ENCODE measurements at places on chromosomes 7 and 10. TPM values are rescaled to one million over a fixed set of nuclear protein-coding genes. Genes with fewer than 3 reads are reported as not detected.

- DNase-seq = no peak
These were observed 1061.1 kb upstream of the AUTS2 start for GRCh38 chr7:68537051-68537773.

GRCh38 chr10:110387983-110388686, 83.4 kb upstream of the SMNDC1 start:
- DNase-seq = peak; percentile 33

- DNase-seq = no peak
These were observed 192.2 kb upstream of the RHOBTB1 start for GRCh38 chr10:61136139-61136538.

DNA sequence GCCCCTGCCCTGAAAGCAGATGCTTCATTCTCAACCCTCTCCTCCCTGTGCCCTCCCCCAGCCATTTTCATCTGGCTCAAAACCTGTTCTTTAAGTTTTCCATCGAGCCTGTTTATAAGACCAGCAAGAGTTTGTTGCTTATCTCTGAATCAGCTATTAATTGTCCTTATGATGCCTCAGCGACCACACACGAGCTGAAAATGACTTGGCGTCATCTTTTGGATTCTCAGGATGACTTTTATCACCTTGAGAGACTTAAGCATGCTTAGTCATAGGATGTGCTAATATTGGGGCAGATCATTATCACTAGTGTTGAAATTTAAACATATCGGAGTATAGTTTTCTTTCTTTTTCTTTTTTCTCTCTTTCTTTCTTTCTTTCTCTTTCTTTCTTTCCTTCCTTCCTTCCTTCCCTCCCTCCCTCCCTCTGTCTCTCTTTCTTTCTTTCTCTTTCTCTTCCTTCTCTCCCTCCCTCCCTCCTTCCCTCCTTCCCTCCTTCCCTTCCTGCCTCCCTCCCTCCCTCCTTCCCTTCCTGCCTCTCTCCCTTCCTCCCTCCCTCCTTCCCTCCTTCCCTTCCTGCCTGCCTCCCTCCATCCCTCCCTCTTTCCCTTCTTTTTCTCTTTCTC, 184.5 kb downstream of the PHTF2 start:
- DNase-seq = no peak

GRCh38 chr10:132184816-132185593, 1.7 kb upstream of the DPYSL4 start:
- DNase-seq = no peak

DNA sequence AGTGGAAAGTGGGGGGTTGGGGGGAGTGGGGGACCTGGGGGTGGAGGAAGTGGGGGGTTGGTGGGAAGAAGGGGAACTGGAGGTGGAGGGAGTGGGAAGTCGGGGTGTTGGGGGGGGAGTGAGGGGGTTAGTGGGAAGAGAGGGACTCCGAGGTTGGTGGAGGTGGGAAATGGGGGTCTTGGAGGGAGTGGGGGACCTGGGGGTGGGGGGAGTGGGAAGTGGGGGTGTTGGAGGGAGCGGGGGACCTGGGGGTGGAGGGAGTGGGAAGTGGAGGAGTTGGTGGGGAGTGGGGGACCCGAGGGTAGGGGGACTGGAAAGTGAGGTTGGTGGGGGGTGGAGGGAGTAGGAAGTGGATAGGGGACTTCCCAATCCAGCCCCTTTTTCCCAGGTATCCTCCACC, 906 bp upstream of the MMD2 start:
- DNase-seq = no peak

GRCh38 chr7:44078521-44078920, 3.8 kb downstream of the POLM start:
- DNase-seq = no peak

GRCh38 chr10:100485366-100485765, 22.6 kb downstream of the WNT8B start:
- no peak for DNase-seq

Gene SSC4D
- total RNA-seq = 0.36 TPM

GRCh38 chr7:47818796-47819606, 129.3 kb downstream of the PKD1L1 start:
- DNase-seq = peak; percentile 90

- DNase-seq = no peak
These were observed 104.5 kb downstream of the SH3PXD2A start for GRCh38 chr10:103750836-103751235.

DNA sequence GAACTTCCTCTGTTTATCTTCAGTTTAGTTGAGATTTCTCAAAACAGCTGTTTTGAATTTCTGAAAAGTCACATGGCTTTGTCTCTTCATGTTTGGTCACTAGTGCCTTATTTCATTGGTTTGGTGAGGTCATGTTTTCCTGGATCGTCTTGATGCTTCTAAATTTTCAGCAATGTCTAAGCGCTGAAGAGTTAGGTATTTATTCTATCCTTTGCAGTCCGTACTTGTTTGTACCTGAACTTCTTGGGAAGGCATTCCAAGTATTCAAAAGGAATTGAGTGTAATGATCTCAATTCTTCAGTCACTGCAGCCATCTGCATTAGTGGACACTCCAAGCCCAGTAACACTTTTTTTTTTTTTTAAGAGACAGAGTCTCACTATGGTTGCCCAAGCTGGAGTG, 67.7 kb downstream of the HERC4 start:
- DNase-seq = peak; percentile 9

Gene CYP2C19
- not detected for total RNA-seq
